ENCODE measurements at places on chromosomes 1 and 21.

- no peak for DNase-seq
Observed at GRCh38 chr21:41812679-41813078, 45.8 kb upstream of the RIPK4 start.

- DNase-seq = no peak
Observed at GRCh38 chr1:237316352-237316751, 274.4 kb downstream of the RYR2 start.

DNA sequence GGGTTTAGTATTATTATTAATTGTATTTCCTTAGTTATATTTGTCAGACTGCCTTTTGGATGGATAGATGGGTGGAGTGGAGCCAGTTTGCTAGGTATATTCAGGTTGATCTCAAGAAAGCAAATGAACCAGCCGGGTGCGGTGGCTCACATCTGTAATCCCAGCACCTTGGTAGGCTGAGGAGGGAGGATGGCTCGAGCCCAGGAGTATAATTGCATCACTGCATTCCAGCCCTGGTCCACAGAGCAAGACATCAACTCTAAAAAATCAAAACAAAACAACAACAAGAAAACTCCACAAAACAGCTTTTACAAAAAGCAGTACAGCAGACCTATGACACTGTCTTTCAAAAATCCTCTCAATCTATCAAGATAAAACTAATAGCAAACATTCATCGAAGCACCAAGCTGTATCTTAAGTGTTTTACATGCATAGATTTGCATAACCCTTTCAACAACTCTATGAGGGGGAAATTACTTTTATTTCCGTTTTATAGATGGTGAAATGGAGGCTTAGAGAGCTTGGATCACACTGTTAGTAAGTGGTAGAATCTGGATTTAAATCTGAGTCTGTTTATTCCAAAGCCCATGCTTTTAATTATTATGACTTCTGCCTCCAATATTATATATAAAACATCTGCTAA, 25.5 kb downstream of the KMO start:
- peak; percentile 13 for DNase-seq

GRCh38 chr1:198165927-198166647, 9.3 kb downstream of the NEK7 start:
- peak; percentile 54 for DNase-seq

- no peak for DNase-seq
Observed at GRCh38 chr1:58978096-58978495, 194.2 kb upstream of the JUN start.

DNA sequence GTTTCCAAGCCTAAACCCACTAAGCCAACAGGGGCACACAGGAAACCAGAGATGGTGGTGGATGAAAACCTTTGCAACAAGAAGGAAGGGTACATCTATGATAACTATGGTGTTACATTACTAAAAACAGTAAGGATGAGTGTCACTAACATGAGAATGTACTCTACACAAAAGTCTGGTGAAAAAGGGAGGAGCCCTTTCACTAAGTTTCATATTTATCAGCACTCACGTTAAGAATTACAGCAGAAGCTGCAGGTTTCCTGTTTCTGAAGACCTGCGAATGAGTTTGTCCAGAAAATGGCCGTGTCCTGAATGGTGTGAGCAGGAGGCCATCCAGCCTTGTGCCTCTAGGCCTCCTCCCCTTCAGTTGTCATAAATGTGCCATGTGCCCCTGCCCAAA, 17.8 kb downstream of the ABCG1 start:
- DNase-seq = peak; percentile 32

DNA sequence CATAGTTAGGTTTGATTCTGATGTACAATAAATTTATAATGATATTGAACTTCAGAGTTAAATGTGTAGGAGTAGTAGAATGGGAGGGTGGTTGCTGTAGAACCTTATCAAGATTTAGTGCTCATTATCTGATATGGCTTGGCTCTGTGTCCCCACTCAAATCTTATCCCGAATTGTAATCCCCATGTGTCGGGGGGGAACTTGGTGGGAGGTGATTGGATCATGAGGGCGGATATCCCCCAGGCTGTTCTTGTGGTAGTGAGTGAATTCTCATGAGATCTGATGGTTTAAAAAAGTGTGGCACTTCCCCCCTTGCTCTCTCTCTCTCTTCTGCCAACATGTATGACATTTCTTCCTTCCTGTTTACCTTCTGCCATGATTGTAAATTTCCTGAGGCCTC, 265.5 kb downstream of the GRIK1 start:
- DNase-seq = no peak

DNA sequence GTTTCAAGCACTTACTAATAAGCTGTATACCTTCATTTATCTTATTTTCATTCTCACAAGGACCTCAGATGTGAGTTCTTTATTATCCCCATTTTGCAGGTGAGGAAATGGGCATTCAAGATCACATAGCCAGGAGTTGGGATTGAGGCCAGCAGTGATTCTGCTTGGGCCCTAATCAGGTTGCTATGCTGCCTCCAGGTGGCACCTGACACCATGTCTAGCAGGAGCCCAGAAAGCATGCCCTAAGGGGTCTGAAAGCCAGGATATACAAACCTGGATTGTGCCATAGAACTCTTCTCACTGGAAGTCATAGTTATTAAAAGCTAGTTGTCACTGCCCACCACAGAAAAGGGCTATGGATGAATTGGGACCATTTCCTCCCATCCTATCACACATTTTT, 61.1 kb downstream of the FYB2 start:
- no peak for DNase-seq

DNA sequence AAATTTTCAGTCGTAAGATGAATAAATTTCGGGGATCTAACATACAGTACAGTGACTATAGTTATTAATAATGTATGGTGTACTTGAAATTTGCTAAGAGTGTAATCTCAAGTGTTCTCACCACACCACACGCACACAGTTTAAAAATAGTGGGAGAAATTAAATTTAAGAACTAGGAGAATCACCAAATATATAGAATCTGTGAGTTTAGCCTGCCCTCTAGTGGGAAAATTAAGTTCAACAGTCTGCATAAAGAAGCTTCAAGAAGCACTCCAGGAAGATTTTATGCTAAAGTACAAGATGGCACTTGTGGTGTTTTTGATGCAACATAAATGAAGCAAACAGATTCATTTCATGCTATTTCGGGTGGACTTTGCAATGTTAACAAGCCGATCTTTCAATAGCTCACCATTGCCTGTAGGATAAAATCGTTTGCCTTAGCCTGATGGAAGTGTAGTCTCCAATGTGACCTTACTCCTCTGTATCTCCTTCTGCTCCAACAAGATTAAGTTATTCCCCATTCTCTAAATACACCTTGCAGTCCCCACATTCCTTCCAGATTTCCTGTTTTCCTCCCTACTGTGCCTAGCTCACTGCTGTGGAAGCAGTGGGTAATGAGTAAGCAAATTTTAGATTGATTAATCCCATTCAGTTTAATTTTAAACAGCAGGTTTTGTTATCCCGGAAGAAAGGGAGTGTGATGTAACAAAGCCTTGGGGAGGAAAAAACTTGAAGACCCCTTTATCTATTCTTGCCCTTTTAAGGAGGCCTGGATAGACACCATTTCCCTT, 8.7 kb upstream of the PIK3C2B start:
- peak; percentile 94 for DNase-seq

DNA sequence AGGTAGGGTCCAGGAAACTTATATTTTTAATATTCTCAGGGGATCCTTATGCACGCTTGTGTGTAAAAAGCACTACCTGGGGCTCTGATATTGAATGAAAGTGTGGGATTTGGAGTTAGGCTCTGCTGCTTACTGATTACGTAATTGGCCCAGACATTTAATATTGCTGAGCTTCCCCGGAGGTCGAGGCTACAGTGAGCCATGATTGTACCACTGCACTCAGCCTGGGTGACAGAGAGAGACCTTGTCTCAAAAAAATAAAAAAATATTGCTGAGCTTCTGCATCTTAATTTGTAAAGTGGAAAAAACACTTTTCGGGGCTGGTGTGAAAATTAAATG, 62.2 kb upstream of the KIF26B start:
- no peak for DNase-seq

- DNase-seq = no peak
Observed at GRCh38 chr21:44929242-44929798, 8.6 kb upstream of the ITGB2 start.

DNA sequence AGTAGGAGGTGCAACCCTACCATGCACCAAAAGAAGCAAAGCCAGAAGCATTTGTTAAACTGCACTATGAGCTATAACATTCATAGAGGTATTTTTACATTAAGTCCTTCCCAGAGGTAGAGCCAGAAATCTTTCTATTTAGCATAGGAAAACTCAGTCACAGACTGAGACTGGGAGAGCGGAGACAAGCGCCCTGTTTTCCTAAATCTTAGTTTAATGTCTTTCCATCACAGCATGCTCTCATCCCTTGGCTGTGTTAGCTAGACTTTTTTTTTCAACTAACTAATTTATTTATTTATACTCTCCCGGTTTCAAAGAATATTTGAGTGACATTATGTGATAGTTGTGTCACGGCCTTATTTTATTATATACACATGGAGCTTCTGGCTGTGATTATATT, 304.1 kb downstream of the LMX1A start:
- no peak for DNase-seq
